ENCODE measurements at places on chromosomes 5 and 9.
A peak's percentile ranks its signal among the peaks of the same experiment; 100 is the strongest.

GRCh38 chr5:153543959-153544470 is 53.5 kb downstream of the GRIA1 start:
- DNase-seq, result no peak

- DNase-seq, result no peak
These were observed 216.0 kb downstream of the ADAMTSL1 start for GRCh38 chr9:18689921-18690320.

DNA sequence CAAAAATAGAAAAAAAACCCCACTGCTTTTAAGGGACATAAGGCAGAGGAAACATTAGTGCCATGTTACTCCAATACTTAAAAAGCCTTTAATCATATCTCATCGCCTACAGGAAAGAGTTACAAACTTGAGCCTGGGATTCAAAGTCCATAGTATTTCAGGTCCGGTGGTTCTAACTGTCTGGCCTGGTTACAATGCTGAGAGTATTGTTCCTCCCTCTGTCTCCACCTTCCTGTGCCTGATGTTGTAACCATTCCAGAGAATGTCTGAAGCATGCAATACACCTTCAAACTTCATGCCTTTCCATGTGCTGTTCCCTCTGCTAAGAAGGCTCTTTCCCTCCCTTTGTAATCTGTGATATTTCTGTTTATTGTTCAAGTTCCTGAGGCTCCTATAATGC is 41.6 kb upstream of the SLC36A2 start:
- no peak for DNase-seq

DNA sequence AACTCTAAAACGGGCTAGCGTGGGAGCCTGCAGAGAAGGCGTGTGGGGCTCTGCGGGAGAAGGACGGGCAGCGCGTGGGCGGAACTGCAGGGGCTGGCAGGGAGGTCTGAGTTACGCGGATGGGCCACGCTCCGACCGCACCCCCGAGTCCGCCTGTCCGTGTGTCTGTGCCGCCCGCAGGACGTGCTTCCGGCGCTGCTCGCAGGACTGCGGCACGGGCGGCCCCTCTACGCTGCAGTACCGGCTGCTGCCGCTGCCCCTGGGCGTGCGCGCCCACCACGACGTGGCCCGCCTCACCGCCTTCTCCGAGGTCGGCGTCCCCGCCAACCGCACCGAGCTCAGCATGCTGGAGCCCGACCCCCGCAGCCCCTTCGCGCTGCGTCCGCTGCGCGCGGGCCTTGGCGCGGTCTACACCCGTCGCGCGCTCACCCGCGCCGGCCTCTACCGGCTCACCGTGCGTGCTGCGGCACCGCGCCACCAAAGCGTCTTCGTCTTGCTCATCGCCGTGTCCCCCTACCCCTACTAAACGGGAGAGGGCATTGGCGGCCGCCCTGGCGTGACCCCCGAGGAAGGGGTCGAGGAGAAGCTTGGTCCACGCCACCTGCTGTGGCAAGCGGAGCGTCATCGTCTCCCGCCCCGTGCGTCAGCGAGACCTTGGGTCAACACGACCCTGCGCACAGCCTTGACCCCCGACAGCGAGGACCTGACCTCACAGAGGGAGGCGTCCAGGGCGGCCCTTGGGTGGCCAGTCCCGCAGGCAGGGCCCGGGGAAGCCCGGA is 11.4 kb upstream of the ASS1 start:
- no peak for DNase-seq

DNA sequence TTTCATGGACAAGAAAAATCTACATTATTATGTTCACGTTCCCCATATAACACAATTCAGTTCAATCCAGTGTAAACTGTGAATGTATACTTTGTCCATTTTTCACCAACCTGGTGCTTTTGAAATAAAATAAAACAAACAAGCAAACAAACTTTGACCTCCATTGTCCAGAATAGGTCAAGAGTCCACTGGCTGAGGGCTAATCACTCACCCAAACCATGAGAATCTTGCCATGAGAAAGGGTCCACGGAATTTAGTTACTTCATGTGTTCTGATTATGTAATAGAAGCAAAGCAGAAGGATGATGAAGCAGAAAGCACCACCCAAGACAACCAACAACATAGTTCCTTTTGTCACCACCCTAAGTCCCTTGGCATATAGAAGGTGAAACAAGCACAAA is 28.7 kb downstream of the DIAPH1 start:
- no peak for DNase-seq

DNA sequence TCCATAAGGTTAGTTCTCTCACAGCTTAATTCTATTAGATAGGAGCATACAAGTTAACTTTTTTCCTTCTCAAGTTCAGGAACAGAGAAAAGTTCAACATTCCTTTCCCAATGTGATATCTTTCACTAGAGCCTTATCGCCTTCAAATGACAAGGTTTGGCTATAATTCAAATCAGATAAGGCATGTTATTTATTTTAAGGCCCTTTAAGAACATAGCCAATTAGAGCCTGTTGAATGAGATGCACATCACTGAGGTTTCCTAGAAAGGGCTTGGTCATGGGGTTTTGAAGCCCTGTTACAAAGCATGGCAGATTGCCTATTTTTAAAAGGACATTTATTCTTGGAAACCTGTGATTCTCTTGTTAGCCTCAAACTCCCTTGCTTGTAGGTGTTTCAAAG is 123.4 kb downstream of the BASP1 start:
- DNase-seq, result peak; percentile 71

- no peak for DNase-seq
These were observed 13.7 kb downstream of the DAB2 start for GRCh38 chr5:39411061-39411460.

GRCh38 chr9:68672215-68672614 is 32.8 kb upstream of the PIP5K1B start:
- no peak for DNase-seq

- DNase-seq, result no peak
These were observed 33.9 kb downstream of the PNPLA7 start for GRCh38 chr9:137516144-137516917.

- DNase-seq, result no peak
These were observed 14.4 kb downstream of the SIT1 start for GRCh38 chr9:35636135-35636876.

GRCh38 chr9:119844431-119844830 is 475.2 kb upstream of the BRINP1 start:
- DNase-seq, result no peak

DNA sequence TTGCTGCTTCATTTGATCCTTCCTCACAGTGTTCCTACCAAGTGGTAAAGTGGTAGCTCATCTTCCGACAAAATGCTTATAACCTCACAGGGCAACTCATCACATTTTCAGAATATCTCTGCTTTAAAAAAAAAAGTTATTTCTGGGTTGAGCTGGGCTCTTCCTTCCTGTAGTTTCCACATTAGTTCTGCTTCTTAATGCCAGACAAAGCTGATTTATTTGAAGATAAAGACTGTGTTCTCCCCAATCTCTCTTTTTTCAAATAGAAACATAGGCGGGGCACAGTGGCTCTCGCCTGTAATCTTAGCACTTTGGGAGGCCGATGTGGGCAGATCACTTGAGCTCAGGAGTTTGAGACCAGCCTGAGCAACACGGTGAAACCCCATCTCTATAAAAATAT is 273.1 kb downstream of the ACTL7B start:
- no peak for DNase-seq

DNA sequence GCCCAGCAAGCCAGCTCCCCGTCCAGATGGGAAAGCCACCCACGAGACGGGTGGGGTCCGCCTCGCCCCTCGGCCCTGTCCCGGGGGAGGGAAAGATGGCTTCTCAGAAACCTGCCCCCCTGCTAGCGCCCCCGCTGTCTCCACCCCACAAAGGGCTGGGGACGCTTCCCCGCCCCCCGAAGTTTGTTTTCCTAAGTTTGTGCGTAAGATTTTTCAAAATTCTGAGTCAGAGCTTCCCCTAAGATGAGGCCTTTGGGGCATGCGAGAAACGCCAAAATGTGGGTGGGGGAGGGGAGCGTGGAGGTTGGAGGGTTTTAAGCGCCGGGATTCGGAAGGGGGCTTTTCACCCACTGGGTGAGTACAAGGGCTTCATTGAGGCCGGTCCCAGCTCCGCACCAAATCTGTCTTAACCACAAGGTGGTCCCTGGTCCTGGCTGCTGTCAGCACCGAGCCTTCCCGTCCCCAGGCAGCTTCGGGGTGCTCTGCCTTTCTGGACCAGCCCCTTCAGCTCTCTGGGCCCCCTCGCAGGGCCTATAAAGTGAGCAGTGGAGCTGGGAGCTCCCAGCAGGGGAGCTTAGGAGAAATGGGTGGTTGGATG is 32.3 kb downstream of the PRRX2 start:
- DNase-seq, result peak; percentile 51

DNA sequence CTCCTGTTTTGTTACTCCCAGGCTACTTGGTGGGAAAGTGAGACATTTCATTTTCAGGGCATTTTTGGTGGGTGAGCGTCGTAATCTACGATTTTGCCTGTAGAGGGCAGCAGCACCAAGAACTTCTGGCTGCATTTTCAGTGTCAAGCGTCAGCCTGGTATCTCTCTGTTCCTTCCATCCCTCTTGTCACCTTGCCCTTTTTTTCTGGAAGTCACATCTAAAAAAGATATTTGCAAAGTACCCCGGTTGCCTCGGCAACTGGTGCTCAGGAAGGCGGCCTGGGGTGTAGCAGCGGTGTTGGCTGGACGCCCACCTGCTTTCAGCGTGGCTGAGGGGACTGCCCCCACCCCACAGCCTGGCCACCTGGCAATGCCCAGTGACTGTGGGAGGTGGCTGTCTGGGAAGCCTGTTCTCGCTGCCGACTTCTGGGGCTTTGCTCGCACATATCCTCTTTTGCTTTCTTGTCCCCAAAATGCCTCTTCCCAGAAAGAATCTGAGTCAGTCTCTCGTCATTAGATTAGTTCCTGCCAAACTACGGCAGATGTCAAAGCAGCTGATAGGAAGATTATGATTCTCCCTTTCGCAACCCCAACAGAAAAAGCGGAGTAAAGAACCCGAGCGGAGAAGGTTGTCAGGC is 84.5 kb downstream of the ACER2 start:
- DNase-seq, result peak; percentile 58

GRCh38 chr5:68648944-68649857 is 433.6 kb downstream of the PIK3R1 start:
- DNase-seq, result no peak

- DNase-seq, result peak; percentile 79
These were observed 160.9 kb downstream of the GIN1 start for GRCh38 chr5:102959055-102959454.

- DNase-seq, result no peak
These were observed 23.0 kb downstream of the RIGI start for GRCh38 chr9:32503008-32503407.

- DNase-seq, result no peak
These were observed 25.2 kb upstream of the CTSV start for GRCh38 chr9:97064176-97064575.

GRCh38 chr5:129082225-129083136 is 12.1 kb upstream of the ISOC1 start:
- DNase-seq, result no peak

GRCh38 chr9:76677481-76678055 is 86.7 kb upstream of the PCA3 start:
- DNase-seq, result peak; percentile 46

- DNase-seq, result peak; percentile 68
These were observed 108.3 kb downstream of the PCSK1 start for GRCh38 chr5:96324708-96325107.

GRCh38 chr5:55407059-55407684 is 99.4 kb downstream of the MTREX start:
- peak; percentile 39 for DNase-seq

- DNase-seq, result peak; percentile 69
These were observed 4.6 kb upstream of the UGCG start for GRCh38 chr9:111891910-111892499.

DNA sequence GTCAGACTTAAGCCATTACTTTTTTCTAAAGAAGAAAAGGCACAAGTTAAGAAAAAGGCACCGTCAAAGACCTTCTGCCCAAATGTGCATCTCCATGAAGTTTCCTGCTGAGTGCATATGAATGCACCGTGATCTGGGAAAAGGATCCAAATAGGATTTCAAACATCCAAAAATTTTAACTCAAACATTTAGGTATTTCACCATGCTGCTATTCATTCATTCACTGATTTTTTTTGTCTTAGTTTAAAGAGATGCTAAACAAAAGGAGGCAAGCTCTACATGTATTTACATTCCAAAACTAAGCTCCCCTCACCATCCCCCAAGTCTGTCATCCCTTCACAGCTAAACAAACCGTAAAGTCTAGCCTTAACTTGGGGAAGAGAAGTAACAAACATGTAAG is 291.9 kb downstream of the ARL15 start:
- DNase-seq, result no peak

GRCh38 chr5:133761632-133762031 is 149.3 kb upstream of the FSTL4 start:
- no peak for DNase-seq

DNA sequence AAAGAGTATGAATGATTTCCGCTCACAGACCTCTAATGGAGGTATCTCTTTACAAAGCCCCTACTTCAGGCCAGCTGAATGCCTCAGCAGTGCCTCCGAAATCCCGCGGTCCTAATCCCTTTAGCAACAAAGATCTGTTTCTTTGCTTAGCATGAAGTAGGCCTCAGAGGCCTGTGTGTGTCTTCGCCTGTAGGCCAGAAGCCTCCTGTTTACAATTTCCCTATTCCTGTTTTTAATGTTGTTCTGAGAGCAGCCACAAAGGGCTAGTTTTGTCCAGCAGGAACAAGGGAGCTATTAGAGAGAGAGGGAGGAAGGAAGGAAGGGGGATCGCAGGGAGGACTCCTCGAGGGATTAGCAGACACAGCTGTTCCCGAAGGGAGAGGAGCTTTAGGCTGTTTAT is 166.4 kb upstream of the SPRY4 start:
- no peak for DNase-seq

GRCh38 chr9:114787214-114787613 is 18.6 kb downstream of the TNFSF15 start:
- no peak for DNase-seq

DNA sequence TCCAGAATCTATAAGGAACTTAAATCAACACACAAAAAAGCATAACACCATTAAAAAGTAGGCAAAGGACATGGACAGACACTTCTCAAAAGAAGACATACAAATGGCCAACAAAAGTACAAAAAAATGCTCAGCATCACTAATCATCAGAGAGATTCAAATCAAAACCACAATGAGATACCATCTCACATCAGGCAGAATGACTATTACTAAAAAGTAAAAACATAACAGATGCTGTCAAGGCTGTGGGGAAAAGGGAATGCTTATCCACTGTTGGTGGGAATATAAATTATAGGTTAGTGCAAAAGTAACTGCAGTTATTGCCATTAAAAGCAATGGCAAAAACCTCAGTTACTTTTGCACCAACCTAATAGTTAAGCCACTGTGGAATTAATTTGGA is 32.2 kb upstream of the SPATA31D4 start:
- no peak for DNase-seq

- no peak for DNase-seq
These were observed 250.5 kb upstream of the PDE4D start for GRCh38 chr5:60143942-60144549.

GRCh38 chr9:120392245-120392644 is 187.7 kb downstream of the CDK5RAP2 start:
- DNase-seq, result no peak

GRCh38 chr9:134347996-134348395 is 21.7 kb downstream of the RXRA start:
- no peak for DNase-seq

DNA sequence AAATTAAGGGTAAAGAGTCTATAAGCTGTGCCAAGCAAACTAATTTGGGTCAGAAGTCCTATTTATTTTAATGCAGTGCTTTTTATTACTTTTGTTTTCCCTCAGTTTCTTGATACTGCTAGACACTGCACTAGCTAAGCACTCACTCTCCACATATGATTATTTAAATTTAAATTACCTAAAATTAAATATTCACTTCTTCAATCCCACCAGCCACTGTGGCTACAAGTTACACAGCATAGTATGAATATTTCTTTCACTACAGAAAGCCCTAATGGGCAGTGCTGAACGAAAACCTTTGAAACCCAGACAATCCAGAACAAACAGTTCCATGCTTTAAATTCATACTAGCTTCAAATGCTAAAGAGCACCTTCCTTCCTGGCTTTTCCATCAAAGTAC is 23.6 kb downstream of the ABHD17B start:
- no peak for DNase-seq
